ENCODE measurements at places on chromosomes 7 and 10. TPM values are rescaled to one million over a fixed set of nuclear protein-coding genes. Genes with fewer than 3 reads are reported as not detected.

DNA sequence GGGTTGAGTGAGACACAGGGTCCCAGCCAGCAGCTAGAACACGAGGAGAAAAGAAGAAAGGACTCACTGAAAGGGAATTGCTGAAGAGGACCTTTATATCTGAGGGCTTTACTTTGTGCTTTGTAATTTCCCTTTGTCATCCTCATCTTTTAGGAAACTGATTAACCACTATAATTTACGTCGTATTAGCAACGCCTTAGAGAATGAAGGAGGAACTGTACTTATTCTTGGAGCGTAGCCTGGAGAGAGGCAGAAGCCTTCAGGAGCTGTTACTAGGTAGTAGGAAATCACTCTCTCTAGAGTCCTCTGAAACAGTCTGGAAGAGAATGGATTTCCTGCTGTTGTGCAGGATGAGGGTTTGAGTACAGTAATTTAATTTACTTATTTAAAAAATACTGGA lies 101.0 kb upstream of the STEAP1B start:
- H3K27me3 ChIP-seq: no peaks in the 10 kb centered on the region
- no peaks in the 10 kb centered on the region for H3K36me3 ChIP-seq
- H3K4me3 ChIP-seq: no peak overlapping the region
- no peak overlapping the region for H3K27ac ChIP-seq
- DNase-seq: no peak

DNA sequence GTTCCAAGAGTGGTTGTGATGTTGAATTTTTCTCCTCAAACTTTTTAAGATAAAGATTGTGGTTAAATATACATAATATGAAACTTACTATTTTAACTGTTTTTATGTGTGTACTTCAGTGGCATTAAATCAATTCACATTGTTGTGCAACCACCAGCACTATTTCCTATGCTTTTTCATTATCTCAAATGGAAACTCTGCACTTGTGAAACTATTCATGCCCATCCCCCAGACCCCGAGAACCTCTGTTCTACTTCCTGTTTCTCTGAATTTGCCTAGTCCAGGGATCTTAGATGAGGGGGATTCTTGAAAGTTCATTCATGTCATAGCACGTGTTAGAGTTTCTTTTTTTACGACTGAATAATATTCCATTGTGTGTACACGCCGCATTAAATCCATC lies 67.0 kb downstream of the WDR37 start:
- H3K27me3 ChIP-seq: no peaks in the 10 kb centered on the region
- no peak overlapping the region for H3K4me3 ChIP-seq
- no peak overlapping the region for H3K27ac ChIP-seq
- no peaks in the 10 kb centered on the region for H3K36me3 ChIP-seq

- H3K36me3 ChIP-seq: peaks cover 57% of the 10 kb centered on the region
- H3K4me1 ChIP-seq: peaks cover 14% of the 10 kb centered on the region
- DNase-seq: no peak
- H3K27me3 ChIP-seq: no peaks in the 10 kb centered on the region
- no peak overlapping the region for H3K4me3 ChIP-seq
These were observed 204.4 kb downstream of the TPST1 start for GRCh38 chr7:66409493-66409892.

- H3K36me3 ChIP-seq: no peaks in the 10 kb centered on the region
- DNase-seq: no peak
- no peaks in the 10 kb centered on the region for H3K27me3 ChIP-seq
- no peaks in the 10 kb centered on the region for H3K4me1 ChIP-seq
- peak overlapping the region; percentile 91 for H3K27ac ChIP-seq
These were observed 743 bp downstream of the ADAP1 start for GRCh38 chr7:953547-954327.

DNA sequence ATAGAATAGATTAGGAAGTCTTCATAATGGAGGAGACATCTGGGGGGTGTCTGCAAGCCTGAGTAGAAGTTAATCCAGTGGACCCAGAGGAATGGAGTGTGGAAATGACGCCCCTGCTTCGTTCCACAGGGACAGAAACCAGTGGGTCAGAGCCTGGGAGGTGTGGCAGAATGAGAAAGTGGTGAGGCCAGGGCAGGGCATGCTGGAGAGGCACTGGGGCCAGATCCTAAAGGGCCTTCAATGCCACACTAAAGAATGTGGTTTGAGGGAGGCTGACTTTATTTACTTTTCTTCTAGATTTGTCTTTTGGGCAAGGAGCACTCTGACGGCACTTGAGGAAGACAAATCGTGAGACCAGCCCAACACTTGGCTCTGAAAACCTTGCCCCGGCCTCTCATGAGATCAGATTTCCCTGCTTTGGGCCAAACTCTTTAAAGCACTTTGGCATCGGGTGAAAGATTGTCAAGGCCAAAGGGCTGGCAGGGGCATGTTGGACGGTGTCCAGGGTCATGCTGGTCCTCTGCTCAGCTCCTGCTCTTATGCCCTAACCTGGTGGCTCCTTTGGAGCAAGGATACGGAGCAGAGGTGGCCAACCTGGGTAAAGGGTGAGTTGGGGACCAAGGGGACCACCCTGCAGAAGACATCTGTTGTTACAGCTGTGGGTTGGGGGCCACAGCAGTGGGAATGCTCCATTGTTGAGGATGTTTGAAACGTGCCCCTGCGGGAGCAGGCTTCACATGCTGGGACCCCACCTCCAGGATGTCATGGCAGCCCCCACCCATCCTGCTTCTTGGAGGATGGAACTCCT lies 157.0 kb upstream of the ZMIZ1 start:
- no peaks in the 10 kb centered on the region for H3K27me3 ChIP-seq
- H3K4me3 ChIP-seq: no peak overlapping the region
- H3K27ac ChIP-seq: no peak overlapping the region

Gene NOBOX
- total RNA-seq: not detected

Gene HGF
- total RNA-seq: 4.8 TPM
